BJ (cell line): ENCODE measurements at places on chromosomes 7 and 10. TPM values are rescaled to one million over a fixed set of nuclear protein-coding genes. Genes with fewer than 3 reads are reported as not detected.

Gene ANXA8
- 0.27 and 0.42 TPM in 2 replicates for polyA plus RNA-seq

Gene EFCAB10
- polyA plus RNA-seq, result not detected in 2 replicates

Gene OR2A42
- polyA plus RNA-seq, result 0.02 TPM in 1 of 2 replicates, not detected in the other

Gene NUTM2A
- 0.36 and 0.70 TPM in 2 replicates for polyA plus RNA-seq

Gene CYP3A4
- not detected in 2 replicates for polyA plus RNA-seq

Gene NSUN5
- polyA plus RNA-seq, result 13.7 and 23.6 TPM in 2 replicates

Gene HOXA6
- 0.45 and 0.77 TPM in 2 replicates for polyA plus RNA-seq

Gene GPR85
- polyA plus RNA-seq, result 2.6 and 4.8 TPM in 2 replicates

Gene GUSB
- polyA plus RNA-seq, result 32.5 and 67.8 TPM in 2 replicates

GRCh38 chr7:37982423-37982822, 62.0 kb downstream of the EPDR1 start:
- DNase-seq, result no peak

GRCh38 chr10:63236113-63236935, 103.2 kb downstream of the NRBF2 start:
- peak; percentile 89 for DNase-seq

DNA sequence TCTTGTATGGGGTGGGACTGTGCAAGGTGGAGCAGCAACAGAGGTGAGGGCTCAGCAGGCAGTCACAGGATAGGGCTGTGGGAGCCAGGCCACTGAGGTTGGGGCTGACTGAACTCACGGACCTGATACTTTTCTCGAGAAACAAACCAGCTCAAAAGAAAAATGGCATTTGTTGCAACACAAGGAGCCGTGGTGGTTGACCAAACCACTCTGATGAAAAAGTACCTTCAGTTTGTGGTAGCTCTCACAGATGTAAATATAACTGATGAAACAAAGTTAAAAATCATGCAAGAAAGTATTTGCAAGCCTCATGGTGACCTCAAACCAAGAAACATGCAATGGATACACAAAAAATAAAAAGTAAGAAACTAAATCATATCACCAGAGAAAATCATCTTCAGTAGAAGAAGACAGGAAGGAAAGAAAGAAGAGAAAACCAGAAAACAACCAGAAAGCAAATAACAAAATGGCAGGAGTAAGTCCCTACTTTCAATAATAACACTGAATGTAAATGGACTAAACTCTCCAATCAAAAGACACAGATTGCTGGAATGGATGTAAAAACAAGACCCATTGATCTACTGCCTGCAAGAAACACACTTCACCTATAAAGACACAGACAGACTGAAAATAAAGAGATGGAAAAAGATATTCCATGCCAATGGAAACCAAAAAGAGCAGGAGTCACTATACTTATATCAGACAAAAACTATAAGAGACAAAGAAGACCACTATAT, 48.9 kb upstream of the DUSP5 start:
- DNase-seq, result no peak

DNA sequence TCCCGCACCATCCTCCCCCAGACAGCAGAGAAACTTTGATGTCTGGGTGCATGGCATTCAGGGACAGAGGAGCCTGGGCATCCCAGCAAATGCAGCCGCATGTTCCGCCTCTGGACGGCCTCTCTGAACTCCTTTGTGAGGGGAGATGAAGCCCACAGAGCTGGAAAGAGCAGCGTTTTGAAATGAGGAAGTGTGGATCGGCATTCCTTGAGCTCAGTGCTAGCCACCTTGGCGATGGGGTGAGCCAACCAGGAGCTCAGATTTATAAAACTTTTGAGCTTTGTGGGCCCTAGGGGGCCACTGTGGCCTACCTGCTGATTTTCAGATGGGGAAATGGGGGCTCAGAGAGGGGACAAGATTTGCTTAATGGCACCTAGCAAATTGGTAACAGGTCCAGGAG, 126.4 kb upstream of the TCF7L2 start:
- no peak for DNase-seq

GRCh38 chr10:1297566-1298301, 241.5 kb downstream of the WDR37 start:
- DNase-seq, result no peak

DNA sequence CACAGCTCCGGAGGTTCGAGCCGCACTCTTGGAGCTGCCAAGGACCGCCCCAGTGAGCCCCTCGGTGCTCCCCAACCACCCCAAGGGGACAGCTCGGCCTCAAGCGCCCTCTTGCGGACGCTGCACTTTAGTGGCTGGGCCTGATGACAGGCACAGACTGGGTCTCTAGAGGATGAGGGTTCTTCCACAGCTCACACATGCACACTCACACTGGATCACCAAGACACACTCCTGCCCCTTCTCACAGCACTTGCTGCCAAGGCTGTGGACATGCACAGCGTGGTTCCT, 2.1 kb downstream of the RET start:
- DNase-seq, result no peak

- DNase-seq, result no peak
Observed at GRCh38 chr10:4074545-4075407, 289.8 kb upstream of the KLF6 start.

- no peak for DNase-seq
Observed at GRCh38 chr7:8305625-8306388, 43.8 kb upstream of the ICA1 start.

DNA sequence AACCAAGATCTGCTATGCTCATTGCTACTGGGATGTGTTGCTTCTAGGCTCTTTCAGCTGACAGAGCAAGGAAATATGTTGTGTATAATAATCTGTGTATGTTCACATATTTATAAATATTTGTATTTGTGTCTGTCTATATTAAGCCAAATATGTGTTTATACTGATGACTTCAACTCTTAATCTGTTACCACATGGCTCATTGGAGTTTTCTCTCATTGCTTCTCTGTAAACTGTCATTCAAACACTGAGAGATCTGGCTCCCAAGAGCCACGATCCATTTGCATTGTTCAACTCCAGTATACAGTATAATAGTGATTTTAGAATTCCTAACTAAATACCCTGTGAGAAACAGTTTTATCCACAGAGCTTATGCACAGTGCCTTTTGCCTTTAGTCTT, 35.3 kb downstream of the BICC1 start:
- no peak for DNase-seq

DNA sequence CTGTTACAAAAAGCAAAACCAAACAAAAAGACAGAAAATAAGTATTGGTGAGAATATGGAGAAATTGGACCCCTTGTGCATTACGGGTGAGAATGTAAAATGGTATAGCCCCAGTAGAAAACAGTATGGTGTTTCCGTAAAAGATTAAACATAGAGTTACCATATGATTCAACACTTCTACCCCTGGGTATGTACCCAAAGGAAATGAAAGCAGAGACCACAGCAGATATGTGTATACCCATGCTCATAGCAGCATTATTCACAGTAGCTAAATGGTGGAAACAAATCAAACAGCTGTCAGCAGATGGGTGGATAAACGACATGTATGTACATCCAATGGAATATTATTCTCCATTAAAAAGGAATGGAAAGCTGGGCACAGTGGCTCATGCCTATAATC, 42.4 kb downstream of the STARD3NL start:
- no peak for DNase-seq

DNA sequence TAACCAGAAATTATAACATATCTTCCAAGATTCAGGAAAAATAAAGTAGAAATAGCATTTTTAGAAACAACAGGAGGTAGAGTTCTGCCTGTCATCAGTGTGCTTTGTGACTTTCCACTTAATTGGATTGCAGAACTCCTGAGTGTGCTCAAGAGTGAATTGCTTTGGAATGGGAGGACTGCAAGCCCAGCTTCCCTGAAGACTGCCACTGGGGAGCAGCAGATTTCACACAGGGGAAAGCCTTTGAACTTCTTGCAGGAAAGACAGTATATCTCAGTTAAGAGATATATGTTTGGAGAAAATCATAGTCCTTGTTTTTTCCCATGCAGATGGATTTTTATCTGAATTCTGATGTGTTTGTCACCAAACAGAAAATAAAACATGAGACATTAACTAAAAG, 124.5 kb downstream of the TMEM168 start:
- DNase-seq, result no peak

DNA sequence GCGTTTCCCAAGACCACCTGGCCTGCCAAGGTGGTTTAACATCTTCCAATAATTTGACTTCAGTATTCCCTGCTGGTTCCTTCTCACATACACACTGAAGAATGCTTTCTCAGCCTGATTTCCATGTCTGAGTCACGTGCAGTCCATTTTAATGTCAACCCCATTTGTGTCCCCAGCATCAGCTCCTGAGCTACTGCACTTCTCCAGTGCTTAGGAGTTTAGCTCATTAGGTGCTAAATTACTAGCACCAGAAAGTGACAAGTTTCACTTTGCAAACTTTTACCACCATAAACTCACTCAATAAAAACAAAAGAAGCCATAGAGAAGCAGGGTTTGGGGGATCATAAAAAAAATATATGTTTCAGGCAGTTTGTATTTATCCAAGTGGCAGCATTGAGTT, 279.3 kb upstream of the SORCS1 start:
- DNase-seq, result no peak

GRCh38 chr7:4261601-4261960, 420.5 kb upstream of the FOXK1 start:
- DNase-seq, result no peak

GRCh38 chr10:27439101-27439500, 65.0 kb upstream of the RAB18 start:
- no peak for DNase-seq

GRCh38 chr10:106609470-106610266, 554.8 kb downstream of the SORCS1 start:
- DNase-seq, result no peak

GRCh38 chr10:5453749-5454489, 41.6 kb downstream of the NET1 start:
- no peak for DNase-seq

- no peak for DNase-seq
Observed at GRCh38 chr10:98340940-98341310, 72.9 kb upstream of the LOXL4 start.

DNA sequence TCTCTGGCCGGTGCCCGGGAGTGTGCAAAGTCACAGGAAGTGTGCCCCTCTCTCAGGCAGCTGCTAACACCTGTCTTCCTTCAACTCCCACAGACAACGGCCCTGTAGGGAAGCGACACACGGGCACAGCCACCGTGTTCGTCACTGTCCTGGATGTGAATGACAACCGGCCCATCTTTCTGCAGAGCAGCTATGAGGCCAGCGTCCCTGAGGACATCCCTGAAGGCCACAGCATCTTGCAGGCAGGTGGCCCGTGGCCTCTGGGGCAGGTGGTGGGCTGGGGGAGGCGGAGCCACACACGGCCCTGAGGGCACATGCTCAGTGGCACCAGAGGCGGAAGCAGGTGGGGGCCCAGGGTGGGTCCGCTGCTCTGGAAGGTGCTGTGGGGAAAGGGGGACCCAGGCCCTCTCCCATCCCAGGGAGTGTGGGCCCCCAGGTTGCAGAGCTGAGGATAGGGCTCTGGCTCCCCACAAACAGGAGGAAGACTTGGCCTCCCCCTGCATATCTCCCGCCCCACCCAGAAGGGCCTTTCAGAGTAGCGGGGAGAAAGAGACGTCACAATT, 6.9 kb downstream of the C10orf105 start:
- no peak for DNase-seq

DNA sequence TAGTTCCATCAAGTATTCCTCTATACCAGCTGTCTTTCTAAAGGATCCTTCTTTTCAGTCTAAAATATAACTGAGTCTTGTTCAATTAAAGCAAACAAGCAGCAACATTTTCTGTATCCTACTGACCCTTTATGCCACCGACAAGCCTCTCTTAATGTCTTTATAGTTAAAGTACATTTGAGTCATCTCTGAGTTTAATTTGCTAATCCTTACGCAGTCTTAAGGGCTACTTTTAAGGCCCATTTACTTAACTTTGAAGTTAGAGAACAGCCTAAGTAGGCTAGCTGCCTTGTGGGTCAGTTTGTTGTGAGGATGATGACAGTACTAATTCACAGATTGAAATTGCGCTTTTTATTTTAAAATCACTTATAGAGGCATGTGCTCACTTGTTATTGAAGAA, 265.5 kb upstream of the FERD3L start:
- no peak for DNase-seq

DNA sequence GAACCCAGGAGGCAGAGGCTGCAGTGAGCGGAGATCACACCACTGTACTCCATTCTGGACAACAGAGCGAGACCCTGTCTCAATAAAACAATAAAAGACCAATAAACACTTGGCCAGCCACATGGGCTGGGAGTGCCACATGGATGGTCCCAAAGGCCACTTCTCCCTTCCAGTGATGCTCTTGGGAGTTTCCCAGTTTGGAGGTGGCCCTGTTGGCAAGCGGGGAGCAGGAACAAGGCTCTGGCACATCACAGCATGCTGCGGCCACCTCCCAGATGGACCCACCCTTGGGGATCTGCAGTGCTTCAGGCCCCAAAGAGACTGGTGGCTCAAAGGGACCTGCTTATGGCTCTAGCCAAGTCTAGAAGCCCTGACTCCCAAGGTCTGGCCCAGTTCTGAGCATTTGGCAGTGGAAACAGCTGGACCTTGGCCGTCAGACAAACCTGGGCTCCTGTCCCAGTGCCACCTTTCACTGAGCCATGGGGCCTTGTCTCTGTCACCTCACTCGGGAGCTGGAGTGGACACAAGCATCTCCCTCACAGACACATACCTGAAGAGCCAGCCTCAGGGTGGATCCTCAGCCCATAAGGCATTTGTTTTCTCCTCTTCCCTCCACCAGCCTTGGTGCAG, 91.7 kb downstream of the COL13A1 start:
- DNase-seq, result no peak

DNA sequence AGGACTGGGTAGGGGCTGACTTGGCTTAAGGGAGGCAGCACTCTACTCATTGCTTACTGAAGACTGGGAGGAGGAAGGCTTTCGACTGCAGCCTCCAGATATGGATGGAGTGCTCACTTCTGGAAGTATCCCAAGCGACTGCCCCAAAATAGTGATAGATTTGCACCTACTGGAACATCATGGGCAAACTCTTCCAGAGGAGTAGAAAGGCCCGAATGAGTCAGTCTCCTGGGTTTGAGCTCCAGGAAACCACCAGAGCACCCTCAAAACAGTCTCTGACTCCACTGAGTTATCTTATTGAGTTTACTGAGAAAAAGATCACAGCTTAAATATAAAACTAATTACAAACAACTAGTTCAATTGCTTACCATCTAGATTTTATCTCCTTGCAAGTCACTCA, 37.2 kb upstream of the PDLIM1 start:
- DNase-seq, result no peak

DNA sequence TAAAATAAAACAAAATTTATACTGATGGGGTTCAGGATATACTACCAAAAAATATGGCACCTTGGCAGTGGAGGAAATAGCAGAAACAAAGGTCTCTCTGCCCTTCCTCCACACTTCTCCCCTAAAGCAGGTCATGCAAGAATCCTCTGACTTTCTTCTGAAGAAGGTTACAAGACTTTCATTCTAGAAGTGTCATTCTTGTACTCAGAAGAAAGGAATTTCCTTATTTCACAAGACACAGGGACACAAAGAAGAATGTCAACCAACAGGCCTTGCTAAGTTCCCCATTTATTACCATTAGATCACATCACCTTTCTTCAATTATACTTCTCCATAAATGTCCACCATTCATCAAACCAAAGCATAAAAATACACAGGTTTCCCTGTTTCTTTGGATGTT, 470.2 kb downstream of the PAXIP1 start:
- no peak for DNase-seq
